ENCODE measurements at places on chromosomes 3 and 15.

GRCh38 chr3:150091626-150092025 lies 120.9 kb upstream of the PFN2 start:
- DNase-seq, result no peak

DNA sequence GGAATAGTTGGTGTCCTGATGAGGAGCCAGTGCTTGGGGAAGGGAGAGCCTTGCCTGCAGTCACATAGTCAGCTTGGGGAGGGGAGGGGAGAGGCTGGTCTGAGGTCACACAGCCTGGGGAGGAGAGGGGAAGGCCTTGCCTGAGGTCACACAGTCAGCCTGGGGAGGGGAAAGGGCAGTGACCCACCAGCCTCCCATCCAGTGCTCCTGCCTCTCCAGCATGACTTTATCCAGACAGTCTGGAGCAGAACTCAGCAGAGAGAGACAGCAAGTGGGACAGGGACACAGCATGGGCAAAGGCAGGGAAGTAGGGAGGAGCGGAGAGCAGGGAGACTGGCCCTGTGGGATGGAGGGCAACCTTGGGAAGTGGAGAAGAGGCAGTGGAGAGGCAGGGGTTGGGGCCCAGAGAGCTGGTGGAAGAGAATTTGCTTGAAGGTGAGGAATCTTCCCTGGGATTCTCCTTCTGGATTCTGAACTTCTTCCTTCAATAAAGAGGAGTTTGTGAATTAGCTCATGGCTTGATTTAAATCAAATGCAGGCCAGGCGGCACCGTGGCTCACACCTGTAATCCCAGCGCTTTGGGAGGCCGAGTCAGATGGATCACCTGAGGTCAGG lies 64.5 kb downstream of the CORO2B start:
- DNase-seq, result no peak

- no peak for DNase-seq
Observed at GRCh38 chr3:182252802-182253201, 540.5 kb upstream of the ATP11B start.

DNA sequence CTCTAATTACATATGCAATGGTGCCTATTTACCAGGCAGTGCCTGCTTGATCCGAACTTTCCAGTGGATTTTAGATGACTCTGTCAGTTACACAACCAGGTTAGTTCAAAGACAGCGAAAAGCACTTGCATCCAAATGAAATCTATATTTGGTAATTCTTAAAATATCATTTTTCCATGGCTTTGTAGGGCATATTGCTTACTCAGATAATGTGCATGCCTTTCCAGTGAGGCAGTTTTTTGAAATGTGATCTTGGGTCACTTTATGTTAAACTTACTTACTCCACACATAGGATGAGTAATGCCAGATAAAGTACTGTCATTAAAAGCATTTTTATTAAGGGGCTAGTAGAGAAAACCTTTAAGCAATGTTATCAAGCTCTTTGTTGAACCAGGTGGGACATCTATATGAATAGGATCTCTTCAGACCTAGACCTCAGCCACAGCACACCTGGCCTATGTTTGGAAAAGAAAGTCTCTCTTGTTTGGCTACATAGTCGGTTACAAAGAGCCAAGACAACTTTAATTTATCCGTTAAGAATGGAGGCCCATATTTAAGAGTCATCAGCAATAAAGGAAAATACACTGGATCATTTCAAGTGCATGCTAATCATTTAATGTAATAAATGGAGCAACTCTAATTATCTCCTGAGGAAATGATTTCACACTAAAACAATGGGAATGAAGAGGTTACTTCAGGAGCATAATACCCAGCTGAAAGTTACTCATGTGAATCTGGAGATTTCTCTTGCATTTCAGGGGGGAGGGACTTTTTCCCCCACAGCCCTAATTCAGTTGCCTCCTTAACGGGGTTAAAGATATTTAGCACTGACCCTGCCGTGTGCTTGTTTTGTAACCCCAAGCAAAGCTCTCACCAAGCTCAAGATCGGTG lies 56.3 kb upstream of the TMCO5A start:
- no peak for DNase-seq

DNA sequence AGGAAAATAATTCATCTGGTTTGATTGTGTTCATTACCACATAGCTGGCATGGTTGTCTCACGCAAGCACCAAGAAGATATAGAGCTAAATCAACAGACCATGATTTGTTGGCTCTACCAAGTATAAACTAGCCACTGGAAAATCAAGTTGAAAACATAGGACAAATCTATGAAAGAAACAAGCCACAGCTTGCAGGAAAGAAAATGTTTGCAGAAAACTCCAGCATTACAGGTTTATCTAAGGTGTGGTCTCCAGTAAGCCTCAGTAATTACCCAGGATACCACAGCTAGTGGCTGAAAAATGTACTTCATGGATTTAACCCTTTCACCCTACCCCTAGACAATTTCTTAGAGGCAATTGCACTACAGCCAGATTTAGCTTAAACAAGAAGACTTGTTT lies 340.6 kb downstream of the SOX2 start:
- no peak for DNase-seq

- no peak for DNase-seq
Observed at GRCh38 chr15:63418811-63419210, 37.2 kb upstream of the CA12 start.

DNA sequence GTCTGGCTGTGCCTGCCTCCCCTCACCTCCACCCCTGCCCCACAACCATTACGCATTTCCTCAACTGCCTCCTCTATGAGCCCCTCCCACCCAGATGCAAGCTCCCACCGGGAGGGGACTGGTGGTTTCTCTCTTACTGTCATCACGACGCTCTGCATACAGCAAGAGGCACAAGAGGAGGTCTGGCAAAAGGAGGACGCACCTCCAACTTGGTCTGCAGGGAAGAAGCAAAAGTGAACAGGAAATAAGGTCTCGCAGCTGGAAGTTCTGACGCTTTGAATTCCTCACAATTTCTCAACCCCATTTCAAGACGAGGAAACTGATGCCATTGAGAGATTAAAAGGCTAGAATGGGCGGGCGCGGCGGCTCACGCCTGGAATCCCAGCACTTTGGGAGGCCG lies 42.3 kb upstream of the MUC4 start:
- DNase-seq, result no peak

DNA sequence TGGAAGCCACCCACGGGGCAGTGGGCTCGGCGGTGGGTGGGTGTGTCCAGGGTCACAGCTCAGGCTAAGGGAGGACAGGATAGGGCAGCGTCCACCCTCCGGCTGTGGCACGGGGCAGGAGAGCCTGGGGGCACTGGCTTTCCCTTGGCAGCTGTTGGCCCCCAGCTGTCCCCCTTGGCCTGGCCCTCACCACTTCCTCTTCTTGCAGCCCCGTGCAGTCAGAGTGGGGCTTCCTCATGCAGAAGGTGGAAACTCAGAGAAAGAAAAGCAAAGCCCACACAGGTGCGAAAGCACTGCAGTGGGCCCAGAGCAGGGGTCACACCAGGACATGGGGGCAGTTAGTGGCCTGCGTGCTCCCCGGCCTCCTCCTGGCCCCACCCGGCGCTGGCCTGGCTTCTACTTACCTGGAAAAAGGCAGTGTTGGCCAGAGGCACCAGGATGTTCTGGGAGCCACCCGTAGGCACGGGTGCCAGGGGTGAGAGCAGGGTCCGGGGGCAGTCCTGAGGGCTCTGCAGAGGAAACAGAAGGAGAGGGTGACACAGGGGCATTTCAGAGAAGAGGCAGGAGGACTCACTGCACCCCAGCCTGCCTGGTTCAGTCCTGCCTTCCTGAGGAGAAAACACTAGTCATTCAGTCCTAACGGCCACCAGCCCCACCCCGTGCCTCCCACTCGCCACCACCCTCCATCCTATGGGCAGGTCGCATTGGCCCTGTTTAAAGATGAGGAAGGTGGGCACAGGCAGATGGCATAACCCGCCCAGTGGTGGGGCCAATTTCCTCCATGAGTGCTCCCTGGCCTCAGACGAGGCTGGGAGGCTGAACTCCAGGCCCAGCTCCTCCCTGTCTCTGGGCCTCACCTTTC lies 28.3 kb downstream of the PLXND1 start:
- no peak for DNase-seq

DNA sequence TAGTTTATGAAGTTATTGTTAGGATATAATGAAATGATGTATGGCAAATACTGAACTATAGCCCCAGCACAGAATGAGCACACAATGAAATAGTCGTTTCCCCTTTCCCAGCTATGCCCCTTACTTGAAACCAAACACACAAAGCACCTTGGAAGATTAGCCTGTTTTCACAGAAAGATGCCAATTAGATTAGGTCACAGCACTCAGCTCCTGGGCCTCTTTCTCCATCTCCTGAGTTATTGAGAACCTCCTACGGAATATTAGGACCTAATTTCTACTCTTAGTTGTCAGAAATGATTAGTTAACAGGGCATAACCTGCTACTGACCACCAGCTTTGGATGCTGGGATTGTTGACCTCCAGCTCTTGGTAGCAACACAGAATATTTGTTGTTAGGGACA lies 269.4 kb upstream of the ROPN1 start:
- no peak for DNase-seq

- DNase-seq, result peak; percentile 38
Observed at GRCh38 chr15:70584838-70585706, 178.3 kb downstream of the UACA start.

GRCh38 chr3:52039846-52040245 lies 16.5 kb downstream of the DUSP7 start:
- DNase-seq, result no peak

DNA sequence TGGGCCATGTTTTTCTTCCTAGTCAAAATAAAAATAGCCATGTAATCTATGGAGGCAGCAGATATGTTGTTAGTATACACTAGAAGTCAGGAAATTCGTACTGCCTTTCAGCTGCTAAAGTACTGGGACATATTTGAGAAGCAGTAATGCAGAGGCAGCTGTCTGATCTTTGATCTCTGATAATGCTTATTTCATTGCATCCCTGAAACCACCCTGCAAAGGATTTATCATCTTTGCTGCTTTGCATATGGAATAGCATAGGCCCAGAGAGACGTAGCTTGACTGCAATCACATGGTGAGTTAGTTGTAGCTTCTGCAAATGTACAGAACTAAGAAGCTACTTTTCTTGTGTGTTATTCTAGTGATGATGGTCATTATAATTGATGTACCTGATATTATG lies 52.4 kb downstream of the RBM6 start:
- DNase-seq, result no peak

DNA sequence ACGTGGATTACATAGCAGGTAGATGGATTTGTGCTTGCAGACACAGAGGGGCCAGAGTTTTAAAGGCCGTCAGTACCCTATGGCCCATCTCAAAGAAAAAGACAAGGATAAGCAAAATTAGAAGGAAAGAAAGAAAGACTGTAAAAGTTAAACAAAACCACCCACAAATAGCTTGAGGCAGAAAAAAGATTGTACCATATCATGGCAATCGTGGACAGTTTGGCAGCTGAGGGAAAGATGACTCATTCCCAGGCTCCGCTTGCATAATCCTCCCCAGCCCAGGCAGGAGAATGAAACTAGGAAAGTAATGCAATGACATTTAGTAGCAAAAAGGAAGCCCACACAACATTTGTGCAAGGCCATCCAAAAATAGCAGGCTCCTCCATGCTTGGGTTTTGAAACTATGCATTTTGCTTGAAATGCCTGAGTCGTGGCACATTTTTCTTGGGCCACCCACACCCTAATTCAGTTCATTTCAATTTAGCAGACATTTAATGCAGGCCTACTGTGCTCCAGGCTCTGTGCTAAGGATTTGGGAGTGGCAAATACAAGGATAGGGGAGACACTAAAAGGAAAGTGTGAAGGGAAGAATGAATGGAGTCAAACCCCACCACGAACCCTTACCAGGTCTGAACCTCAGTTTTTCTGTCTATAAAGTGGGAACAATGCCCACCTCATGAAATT lies 40.9 kb upstream of the SMAD3 start:
- DNase-seq, result no peak

GRCh38 chr3:181569356-181569940 lies 142.3 kb upstream of the SOX2 start:
- no peak for DNase-seq

DNA sequence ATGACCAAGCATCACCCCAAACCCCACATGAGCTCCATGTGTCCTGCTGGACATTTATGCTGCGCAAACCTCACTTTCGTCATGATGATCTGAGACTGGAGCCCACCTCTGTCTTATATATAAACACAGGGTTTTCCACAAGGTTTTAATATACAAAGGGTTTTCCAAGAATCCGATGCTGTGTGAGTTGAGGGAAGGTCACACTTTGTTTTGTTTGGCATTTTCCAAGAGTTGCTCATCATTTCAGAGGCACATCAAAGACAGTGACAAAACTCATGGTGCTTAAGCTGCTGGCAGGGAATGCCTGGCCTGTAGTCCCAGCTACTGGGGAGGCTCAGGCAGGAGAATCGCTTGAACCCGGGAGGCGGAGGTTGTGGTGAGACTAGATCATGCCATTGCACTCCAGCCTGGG lies 20.0 kb downstream of the EFCC1 start:
- DNase-seq, result no peak

- no peak for DNase-seq
Observed at GRCh38 chr3:149571381-149571780, 86.4 kb downstream of the WWTR1 start.

GRCh38 chr15:81016489-81017068 lies 15.9 kb downstream of the TLNRD1 start:
- no peak for DNase-seq

DNA sequence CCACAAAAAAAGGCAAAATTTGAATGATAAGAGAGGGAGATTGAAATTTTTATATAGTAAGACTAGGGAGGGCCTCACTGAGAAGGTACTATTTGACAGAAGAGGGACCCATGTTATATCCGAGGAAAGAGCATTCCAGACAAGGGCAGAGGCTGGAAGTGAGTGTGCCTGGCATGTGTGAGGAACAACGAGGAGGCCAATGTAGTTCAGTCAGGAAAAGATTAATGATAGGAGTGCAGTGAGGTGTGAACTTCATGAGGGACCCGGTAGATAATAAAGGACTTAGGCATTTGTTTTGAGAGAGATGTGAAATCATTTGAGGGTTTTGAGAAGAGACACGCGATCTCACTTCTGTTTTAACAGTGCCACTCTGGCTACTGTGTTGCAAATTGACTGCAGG lies 36.3 kb downstream of the ASTE1 start:
- no peak for DNase-seq

DNA sequence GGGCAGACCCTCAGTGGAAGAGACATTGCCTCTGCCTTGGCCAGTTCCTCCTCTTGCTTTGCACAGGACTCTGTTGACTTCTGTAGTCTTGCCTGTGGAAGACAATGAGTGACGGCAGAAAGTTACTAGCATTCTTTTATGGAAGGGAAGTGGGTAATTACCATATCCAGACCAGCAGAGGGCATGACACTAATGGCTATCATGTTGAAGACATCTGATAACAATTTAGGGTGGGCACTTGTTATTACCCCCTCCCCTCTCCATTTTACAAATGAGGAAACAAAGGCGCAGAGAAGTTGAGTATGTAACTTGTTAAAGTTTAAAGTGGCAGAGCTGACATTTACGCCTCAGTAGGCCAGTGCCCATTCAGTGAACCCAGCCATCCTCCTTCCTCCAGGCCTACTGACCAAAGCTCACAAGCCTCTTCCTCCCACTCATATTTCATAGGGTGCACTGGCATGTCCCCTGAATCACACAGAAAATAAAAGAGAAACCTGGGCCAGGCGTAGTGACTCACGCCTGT lies 48.2 kb upstream of the FMN1 start:
- DNase-seq, result no peak

All from activated CD4-positive, alpha-beta T cell treated with anti-CD3 and anti-CD28 coated beads, Interleukin-2, amount 50 U/mL, for 4 hours (primary cell).